ENCODE measurements at places on chromosomes 5 and 9. TPM values are rescaled to one million over a fixed set of nuclear protein-coding genes. Genes with fewer than 3 reads are reported as not detected.

DNA sequence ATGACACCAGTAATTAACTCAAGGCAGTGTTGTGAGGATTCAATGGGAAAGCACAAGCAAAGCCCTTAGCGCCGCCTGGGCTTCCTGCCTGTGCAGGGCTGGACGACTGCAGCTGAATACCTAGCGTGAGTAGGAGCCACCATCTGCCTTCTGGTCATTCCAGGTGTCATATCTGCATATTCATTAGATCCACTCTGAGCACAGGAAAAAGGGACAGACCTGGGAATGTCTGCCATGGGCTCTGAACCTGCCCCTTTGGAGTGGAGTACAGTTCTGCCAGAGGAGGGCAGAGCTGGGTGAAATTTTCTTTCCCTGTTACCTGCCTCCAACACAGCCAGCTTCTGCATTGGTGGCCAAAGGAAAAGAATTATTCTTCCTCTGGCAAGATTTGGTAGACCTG, 298.8 kb downstream of the NSG2 start:
- DNase-seq, result no peak

- DNase-seq, result no peak
These were observed 17.9 kb downstream of the HSD17B4 start for GRCh38 chr5:119470105-119470763.

DNA sequence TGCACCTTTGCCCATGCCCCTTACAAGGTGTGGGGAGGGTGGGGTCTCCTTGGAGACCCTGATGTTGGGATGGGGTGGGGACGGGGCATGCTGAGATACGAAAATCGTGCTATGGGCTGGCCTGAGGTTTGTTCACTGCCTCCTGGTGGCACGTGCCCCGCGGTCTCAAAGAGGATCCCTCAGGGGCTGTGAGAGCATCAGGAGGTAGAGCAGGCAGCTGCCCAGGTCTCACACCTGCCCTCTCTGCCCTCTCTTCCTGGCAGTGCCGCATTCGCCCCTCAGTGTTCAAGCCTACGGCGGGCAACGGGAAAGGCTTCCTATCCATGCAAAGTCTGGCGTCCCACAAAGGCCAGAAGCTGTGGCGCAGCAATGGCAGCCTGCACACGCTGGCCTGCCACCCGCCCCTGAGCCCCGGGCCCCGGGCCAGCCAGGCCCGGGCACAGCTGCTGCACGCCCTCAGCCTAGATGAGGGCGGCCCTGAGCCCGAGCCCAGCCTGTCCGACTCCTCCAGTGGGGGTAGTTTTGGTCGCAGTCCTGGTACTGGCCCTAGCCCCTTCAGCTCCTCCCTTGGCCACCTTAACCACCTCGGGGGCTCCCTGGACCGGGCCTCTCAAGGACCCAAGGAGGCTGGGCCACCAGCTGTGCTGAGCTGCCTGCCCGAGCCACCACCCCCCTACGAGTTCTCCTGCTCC, 6.7 kb downstream of the N4BP3 start:
- no peak for DNase-seq

GRCh38 chr9:16524823-16525222, 345.6 kb downstream of the BNC2 start:
- DNase-seq, result no peak

GRCh38 chr5:180820788-180821321, 18.2 kb upstream of the MGAT1 start:
- DNase-seq, result no peak

GRCh38 chr9:89254773-89255125, 56.2 kb upstream of the CKS2 start:
- DNase-seq, result no peak

- no peak for DNase-seq
These were observed 340.5 kb downstream of the ADGRV1 start for GRCh38 chr5:90899014-90899604.

DNA sequence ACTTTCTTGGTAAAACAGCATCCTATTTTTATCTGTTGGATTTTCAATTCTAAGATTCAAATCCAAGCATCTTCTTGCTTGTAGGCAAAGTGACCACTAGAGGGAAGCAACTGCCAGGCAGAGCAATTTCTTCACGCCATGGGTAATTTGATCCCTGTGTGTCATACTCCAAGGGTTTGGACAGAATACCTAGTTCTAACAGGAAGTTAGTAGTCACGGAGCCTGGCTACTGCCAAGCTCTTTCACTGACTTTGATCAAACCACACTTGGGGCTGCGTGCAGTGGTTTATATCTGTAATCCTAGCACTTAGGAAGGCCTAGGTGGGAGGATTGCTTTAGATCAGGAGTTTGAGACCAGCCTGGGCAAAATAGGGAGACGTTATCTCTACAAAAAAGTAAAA, 473.6 kb upstream of the TNC start:
- peak; percentile 98 for DNase-seq

DNA sequence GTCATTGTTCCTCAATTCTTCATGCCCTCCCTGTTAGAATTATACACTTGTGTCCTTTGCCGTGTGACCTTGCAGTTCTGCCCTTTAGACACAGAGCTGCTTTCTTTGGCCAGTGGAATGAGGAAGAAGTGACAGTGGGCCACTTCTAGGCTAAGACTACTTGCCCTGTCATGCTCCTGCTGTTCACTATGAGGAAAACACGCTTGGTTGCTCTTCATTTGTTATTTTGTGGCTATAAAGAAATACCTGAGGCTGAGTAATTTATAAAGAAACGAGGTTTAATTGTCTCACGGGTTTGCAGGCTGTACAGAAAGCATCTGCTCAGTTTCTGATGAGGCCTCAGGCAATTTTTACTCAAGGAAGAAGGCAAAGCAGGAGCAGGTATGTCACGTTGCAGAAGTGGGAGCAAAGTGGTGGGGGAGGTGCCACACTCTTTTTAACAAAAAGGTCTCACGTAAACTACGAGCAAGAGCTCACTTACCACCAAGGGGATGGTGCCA, 279.1 kb upstream of the DMAC1 start:
- no peak for DNase-seq

GRCh38 chr9:38015906-38016305, 53.1 kb downstream of the SHB start:
- no peak for DNase-seq

IL9 gene
- total RNA-seq, result not detected

MAMDC4 gene
- 8.0 TPM for total RNA-seq

FBP1 gene
- not detected for total RNA-seq

GOLGA1 gene
- total RNA-seq, result 19.3 TPM

DBH gene
- total RNA-seq, result 0.02 TPM
